ENCODE measurements at places on chromosomes 4 and X. TPM values are rescaled to one million over a fixed set of nuclear protein-coding genes. Genes with fewer than 3 reads are reported as not detected.

GRCh38 chr4:108315694-108316093 lies 147.0 kb upstream of the LEF1 start:
- DNase-seq: no peak

The TLL1 gene
- 1.5 TPM for polyA plus RNA-seq

DNA sequence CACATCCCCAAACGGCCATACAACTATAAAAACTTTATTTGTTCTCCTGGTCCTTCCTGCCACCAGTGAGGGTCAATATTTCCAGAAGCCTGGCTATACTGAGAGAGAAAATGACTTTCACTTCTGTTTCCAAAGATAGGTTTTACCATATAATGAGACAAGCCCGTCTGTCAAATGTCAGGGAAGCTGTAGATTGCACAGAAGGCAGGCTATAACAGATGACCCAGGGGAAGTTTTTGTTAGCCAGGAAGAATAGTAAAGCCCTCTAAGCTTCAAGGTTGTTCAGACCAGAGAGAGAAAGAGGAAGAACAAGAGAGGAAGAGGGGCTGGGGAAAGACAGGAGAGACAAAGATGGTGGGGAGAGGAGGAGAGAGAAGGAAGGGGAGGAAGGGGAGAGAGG lies 217.5 kb downstream of the GBA3 start:
- no peak for DNase-seq

DNA sequence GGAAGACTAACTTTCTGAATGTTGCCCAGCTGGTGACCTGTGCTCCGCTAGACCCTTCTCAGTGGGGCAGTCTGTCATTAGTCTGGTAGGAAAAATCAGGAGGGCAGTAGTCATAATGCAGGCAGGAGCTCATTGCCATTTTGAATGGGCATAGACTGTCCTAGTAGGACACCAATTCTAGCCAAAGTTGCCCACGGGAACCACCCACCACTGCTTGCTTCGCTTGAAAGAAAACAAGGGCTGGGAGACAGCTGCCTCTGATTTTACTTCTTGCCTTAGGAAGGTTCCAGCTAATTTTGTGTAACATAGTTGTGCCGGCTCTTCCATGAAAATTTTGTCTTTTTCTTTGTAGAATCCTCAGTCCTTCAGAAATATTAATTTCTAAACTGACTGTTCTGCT lies 23.3 kb downstream of the HOPX start:
- DNase-seq: no peak

DNA sequence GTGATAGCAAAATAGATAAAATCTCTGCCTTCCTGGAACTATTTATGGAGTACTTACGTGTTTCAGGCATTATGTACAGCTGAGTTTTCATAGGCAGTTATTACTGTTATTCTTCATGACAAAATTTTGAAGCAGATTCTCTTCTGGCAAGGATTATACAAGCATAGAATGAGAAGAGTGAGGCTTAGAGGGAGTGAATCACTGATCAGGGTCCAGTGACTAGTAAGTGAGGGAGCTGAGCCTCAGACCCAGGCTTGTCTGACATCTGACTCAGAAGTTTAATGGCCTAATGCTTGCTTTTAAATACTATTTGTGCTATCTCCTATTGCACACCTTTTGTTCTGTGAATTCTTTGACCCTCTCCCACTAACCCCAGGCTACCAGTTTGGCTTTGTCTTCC lies 110.6 kb downstream of the DTHD1 start:
- DNase-seq: no peak

DNA sequence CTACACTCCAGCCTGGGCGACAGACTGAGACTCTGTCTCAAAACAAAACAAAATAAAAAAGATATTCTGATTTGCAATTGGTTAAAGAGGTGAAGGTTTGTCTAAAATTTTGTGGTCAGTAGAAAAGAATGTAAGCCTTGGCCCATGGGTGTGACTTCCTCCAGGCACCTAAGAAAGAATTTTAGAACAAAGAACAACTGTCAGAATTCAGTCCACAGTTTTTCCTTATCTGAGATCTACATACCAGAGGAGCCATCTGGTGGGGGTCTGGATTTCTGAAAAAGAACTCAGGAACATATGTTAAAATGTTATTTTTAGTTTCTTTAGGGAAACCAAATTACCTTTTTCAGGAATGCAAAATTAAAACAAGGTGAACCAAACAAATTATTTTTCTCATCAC lies 434.1 kb downstream of the ANKRD50 start:
- DNase-seq: no peak

DNA sequence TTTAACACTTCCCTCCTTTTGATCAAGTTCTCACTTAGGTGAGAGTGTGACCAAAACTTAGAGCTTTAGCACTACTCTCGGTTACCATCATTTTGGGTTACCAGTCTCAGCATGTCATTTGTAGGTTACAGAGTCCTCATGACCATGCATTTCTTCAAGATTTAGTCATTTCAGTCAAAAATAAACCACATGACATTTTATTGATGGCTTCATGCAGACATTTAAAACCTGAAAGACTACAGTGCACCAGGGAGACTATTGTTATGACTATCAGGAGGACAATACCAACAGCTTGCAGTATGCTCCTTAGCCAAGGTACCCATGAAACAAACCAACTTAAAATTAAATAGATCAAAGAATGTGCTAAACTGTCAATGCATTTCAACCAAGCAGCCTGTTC lies 498.1 kb upstream of the FSTL5 start:
- no peak for DNase-seq

- DNase-seq: no peak
Observed at GRCh38 chrX:50769389-50770063, 44.5 kb downstream of the SHROOM4 start.

DNA sequence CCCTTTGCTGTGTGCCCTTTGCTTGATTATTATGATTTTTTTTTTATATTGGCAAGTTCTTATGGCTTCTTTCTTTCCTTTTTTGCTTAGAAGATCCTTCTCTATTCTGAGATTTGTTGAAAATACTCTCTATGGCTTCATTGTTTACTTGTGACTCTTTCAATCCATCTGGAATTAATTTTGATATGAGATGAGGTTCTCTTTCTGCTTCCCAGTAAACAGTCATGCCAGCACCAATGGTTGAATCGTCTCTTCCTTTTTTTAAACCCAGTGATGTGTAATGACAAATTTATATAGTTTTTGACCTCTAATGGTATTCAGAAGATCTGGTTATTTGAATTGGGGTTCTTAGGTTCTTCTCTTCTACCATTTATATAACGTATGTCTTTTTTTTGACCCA lies 121.8 kb downstream of the ARHGAP10 start:
- DNase-seq: no peak

- DNase-seq: no peak
Observed at GRCh38 chrX:39896951-39897740, 200.6 kb downstream of the BCOR start.
